Psoas muscle (tissue), 8 donors: ENCODE measurements at places on chromosomes 6 and 20.

GRCh38 chr6:22026164-22026678 is 270.6 kb downstream of the PRL start:
- no peak for DNase-seq

DNA sequence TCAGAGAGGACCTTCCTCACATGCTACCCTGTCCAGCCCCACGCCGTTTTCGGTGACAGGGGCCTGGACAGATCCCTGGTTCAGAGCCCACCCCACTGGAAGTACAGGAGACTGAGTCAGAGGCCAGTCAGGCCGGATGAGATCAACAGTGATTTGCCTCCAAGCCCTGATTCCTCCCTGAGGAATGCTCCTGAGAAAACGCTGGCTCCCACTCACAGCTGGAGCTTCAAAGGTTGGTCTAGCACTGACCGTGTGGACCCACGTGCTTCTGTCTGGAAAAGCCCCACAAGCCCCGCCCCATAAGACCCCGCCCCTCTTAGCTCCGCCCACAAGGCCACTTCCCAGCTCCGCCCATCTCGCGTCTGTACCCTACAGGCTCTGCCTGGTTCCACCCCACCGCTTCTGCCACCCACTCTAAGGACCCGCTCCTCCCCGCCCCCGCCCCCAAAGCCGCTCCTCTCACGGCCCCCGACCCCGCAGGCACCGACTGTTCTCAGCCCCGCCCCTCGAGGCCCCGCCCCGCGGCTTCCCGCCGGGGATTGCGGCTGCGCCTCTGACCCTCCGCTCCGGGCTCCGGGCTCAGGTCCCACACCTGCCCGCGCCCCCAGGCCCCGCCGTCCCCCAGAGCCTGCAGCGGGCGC is 64.9 kb upstream of the BHLHE23 start:
- DNase-seq: no peak

DNA sequence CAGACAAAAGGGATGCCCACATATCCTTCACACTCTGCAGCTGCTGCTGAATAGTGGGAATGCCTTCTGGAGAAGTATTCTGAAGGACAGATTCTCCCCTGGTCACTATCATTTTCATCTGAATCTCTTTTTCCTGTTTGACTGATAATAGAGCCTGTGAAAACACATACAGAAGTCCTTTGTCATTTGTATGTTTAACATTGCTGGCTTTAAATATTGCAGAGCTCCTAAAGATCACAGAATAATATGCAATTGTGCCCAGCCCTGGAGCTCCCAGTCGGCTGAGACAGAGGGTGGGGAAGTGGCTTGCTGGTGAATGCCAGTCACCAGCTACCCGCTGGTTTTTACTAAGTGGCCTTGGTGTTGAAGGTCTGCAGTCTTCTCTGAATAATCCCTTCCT is 272.3 kb downstream of the SYNE1 start:
- DNase-seq: no peak

DNA sequence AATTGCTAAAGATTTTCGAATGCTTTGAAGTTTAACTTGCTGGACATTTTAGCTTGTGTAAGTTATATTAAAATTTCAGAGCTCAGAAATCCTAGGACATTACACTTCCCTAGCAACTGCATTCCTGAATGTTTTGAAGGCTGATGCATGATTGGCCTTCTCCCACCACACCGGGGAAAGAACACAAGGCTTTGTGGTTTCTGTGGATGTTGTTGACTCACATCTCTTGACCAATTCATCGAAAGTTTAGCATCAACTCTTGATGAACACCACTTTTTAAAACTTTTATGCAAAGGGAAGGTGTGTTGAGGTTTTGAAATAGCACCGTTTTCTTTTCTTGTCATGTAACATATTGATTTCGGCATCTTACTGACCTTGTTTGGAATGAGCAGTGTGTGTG is 81.1 kb downstream of the RIMS1 start:
- no peak for DNase-seq

DNA sequence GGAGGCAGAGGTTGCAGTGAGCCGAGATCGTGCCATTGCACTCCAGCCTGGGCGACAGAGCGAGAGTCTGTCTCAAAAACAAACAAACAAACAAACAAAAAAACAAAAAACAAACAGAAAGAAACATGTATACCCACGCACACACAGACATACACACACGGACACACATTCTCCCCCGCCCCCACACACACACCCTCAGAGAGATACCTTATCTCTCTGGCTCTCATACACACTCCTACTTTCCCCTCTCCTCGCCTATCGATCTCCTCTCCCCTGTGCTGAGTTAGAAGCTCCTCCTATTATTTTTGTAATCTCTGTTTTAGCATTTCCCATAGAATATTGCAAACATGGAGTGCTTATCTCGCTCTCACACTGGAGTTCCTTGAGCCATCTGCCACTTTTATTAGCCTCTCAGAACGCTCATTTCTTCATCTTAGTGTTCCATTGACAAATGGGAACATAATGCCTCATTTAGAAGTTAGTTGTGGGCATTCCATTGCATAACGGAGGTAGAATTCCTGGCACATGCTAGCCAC is 144.2 kb upstream of the CITED2 start:
- DNase-seq: no peak

GRCh38 chr6:129659167-129659566 is 50.8 kb downstream of the ARHGAP18 start:
- DNase-seq: no peak

GRCh38 chr6:30814146-30815040 is 69.9 kb upstream of the DDR1 start:
- DNase-seq: no peak

DNA sequence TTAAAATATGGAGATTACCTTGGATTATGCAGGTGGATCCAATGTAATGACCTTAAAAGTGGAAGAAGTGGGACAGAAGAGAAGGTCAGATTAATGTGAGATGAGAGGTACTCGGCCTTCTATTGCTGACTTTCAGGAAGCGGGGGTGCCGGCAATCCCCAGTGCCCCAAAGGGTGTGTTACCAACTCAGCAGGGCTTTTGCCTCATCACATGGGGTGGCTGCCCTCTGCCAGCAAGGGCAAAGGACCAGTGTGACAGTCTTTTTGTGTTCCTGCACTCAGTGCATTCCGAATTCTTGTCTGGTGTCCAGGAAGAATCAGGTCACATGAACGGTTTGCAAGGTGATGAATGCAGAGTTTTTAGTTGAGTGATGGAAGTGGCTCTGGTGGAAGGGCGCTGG is 624.2 kb downstream of the COL12A1 start:
- no peak for DNase-seq
